ENCODE measurements at places on chromosomes 3 and 15.

GRCh38 chr3:29515451-29515850, 234.6 kb downstream of the RBMS3 start:
- no peak for DNase-seq

DNA sequence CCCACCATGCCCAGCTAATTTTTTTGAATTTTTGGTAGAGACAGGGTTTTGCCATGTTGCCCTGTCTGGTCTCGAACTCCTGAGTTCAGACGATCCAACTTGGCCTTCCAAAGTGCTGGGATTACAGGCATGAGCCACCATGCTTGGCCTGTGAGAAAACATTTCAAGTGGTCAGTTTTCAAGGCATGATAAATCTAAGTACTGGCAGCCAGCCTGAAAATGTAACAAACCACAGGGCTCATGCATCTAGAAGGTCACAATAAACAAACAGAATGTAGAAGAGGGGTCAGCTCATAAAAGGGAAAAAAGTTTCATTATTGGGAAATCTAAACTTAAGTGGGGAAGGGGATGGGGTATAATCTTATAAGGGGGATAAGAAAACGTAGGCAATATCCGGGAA, 39.9 kb downstream of the PPCDC start:
- DNase-seq = no peak

- no peak for DNase-seq
These were observed 9.5 kb downstream of the H1-8 start for GRCh38 chr3:129552287-129553050.

GRCh38 chr3:78832785-78833204, 935.0 kb downstream of the ROBO1 start:
- peak; percentile 84 for DNase-seq

DNA sequence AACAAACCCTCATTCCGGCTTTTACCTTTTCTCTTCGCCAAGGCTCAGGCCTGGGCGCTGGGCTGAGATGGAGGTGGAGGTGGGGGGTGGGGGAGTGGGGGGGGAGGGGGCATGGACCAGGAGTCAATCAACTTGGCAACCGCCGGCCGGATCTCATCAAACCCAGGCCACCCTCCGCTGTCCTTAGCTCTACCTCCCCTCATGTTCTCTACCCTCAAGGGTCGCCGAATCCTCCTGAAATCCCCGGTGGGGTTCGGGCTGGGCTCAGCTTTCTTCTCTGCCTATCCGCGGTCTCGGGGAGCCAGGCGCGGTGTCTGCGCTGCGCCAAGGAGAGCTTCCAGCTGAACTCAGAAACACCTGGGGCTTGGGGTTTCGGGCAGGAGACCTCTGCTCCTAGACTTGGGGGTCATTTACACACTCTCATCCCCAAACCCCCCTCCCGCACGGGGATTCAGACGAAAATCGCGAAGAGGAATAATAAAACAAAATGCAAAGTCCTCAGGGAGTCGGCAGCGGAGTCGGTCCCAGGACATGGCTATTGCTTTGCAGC, 2.5 kb downstream of the ONECUT1 start:
- DNase-seq = no peak

DNA sequence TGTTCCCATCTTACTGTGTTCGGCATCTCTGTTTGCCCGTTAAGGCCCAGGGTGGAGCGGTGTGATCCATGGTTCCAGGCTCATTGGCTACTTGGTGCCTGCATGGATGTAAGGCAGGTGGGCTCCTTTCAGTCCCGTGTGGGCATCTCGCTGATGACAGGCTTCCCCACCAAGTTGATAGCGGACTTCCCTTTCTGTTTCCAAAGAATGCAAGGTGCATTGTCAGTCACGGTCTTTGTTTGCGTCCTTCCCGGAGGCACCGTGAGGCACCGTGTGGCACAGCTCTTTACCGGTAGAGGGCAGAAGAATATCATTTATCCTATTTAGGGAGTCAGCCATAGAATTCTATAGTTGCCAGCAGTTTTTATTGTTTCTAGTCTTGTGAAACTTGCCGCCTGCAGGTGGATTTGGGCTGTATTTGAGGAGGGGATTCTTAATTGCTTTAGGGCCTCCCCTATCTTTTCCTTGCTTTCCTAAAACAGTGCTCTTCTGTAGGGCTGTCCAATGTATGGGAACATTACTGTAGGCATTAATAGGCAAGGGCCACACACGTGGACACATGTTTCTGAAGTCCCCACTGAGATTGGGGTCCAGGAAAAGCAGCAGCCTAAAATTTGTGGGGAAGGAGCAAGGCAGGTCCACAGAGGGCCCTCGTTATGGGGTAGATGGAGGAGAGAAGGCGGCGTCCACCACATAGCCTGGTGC, 244.1 kb downstream of the SLCO3A1 start:
- peak; percentile 26 for DNase-seq

DNA sequence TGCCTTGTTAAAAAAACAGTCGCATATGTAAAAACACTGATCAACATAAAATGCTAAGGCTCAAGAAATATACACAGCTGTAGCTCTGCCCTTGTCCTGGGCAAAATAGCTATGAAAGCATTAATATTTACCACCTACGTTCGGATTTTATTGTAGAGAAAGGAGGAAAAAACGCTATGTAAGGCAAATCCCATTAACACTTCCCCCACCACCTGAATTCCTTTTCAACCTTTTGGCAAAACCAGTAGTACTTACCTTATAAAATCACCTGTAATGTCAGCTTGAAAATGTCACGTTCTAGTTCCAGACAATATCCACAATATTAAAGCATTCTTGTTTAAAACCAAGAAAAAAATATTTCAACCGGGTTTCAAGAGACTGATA, 3.6 kb downstream of the TRA2B start:
- no peak for DNase-seq

- DNase-seq = peak; percentile 20
These were observed at the start of gene SHISA5 for GRCh38 chr3:48504051-48504946. Gene SHISA5 (minus strand): TSS chr3:48504174. CDS start chr3:48504094, 80 bp downstream.

DNA sequence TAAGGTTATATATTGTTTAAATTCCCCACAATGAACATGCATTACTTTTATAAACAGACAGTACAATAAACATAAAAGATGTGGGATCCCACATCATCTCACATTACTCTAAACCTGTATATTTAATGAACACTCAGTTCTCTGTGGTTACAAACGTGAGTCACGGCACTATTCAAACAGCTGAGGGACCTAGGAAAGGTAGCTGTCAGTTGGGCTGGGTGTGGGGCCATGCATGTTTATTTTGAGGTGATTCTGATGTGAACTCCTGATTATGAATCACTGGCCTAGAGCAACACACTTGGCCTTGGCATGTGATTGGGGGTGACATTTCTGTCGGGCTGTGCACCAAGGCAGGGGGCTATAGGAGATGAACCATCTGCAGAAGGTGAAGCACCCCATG, 147.6 kb upstream of the HACD2 start:
- DNase-seq = no peak

- DNase-seq = no peak
These were observed 322.6 kb downstream of the OCA2 start for GRCh38 chr15:27776501-27776900.

All from NCI-H146 (cell line).